Thoracic aorta (tissue), 2 donors: ENCODE measurements at places on chromosomes 11 and 22. TPM values are rescaled to one million over a fixed set of nuclear protein-coding genes. Genes with fewer than 3 reads are reported as not detected.

Gene SLC3A2
- 739 TPM for total RNA-seq

Gene POU2AF2
- not detected for total RNA-seq

Gene KCNE3
- total RNA-seq = 6.6 TPM

Gene SLC5A4
- 0.49 TPM for total RNA-seq

Gene NAALAD2
- 0.42 TPM for total RNA-seq

Gene KRTAP5-8
- total RNA-seq = 0.68 TPM

Gene CATSPER1
- total RNA-seq = not detected

Gene PGA5
- not detected for total RNA-seq

Gene NLRP14
- total RNA-seq = not detected

Gene GAB4
- total RNA-seq = not detected

Gene ARRB1
- total RNA-seq = 30.6 TPM

Gene PTPRCAP
- total RNA-seq = 7.2 TPM

Gene SLC22A6
- not detected for total RNA-seq

Gene OR51E1
- total RNA-seq = 0.21 TPM

Gene TRAPPC4
- total RNA-seq = 63.0 TPM

Gene FIBP
- 111 TPM for total RNA-seq

Gene MMP7
- not detected for total RNA-seq

Gene LRRC4C
- total RNA-seq = 0.95 TPM

Gene FOXRED2
- total RNA-seq = 13.8 TPM

Gene CDC42BPG
- total RNA-seq = 0.68 TPM

Gene DUSP8
- total RNA-seq = 7.6 TPM

Gene MMP27
- total RNA-seq = not detected

Gene KIAA1671
- 57.8 TPM for total RNA-seq

Gene EMID1
- total RNA-seq = 0.27 TPM

Gene TUB
- 8.9 TPM for total RNA-seq

Gene KCNC1
- total RNA-seq = not detected

Gene TBRG1
- 30.3 TPM for total RNA-seq

Gene CAVIN3
- 717 TPM for total RNA-seq

Gene SCGB1A1
- total RNA-seq = not detected

Gene CRYBB2
- total RNA-seq = 0.54 TPM

Gene CDC42EP1
- 61.6 TPM for total RNA-seq

Gene KLHDC7B
- not detected for total RNA-seq

Gene TSPAN32
- 6.9 TPM for total RNA-seq

Gene KCNQ1
- total RNA-seq = 4.4 TPM

Gene CCDC188
- not detected for total RNA-seq

Gene MMP12
- total RNA-seq = not detected

Gene PATE4
- total RNA-seq = not detected

Gene PIK3C2A
- total RNA-seq = 51.3 TPM

Gene MAPK8IP2
- total RNA-seq = 0.41 TPM

Gene OTOG
- not detected for total RNA-seq

Gene CNGA4
- not detected for total RNA-seq

Gene C11orf58
- total RNA-seq = 161 TPM
